ENCODE measurements at places on chromosomes 5 and 9.
A peak's percentile ranks its signal among the peaks of the same experiment; 100 is the strongest.

DNA sequence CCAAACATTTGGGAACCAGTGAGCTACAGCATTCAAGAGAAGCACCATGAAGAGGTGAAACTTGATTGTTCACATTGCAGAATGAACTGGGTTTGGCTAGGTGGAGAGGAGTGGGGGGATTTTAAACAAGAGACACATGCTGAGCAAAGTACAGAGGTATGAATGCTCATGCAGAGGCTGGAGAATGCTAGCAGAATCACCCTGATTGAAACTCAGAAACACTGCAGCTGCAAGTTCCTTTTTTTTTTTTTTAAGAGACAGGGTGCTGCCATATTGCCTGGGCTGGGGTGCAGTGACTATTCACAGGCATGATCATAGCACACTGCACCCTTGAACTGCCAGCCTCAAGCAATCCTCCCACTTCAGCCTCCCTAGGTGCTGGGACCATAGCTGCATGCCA lies 35.1 kb downstream of the DENND1A start:
- no peak for DNase-seq

DNA sequence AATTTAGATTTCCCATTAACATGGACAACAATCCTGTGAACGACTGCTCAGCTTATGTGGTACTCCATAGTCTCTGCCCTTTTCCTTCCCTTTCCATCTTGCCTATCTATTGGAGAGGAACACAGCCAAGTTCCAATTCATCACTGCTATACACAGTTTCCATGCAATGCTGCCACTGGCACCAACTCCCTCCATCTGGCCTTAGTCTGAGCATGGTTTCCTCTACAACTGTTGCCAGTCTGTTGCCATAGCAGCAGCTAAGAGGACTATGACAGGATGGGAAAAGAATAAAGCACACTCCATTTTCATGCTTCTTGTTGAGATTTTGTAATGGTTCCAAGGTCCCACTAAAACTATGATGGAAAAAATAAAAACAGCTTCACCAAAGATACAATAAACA lies 189.0 kb downstream of the HCN1 start:
- DNase-seq, result no peak

DNA sequence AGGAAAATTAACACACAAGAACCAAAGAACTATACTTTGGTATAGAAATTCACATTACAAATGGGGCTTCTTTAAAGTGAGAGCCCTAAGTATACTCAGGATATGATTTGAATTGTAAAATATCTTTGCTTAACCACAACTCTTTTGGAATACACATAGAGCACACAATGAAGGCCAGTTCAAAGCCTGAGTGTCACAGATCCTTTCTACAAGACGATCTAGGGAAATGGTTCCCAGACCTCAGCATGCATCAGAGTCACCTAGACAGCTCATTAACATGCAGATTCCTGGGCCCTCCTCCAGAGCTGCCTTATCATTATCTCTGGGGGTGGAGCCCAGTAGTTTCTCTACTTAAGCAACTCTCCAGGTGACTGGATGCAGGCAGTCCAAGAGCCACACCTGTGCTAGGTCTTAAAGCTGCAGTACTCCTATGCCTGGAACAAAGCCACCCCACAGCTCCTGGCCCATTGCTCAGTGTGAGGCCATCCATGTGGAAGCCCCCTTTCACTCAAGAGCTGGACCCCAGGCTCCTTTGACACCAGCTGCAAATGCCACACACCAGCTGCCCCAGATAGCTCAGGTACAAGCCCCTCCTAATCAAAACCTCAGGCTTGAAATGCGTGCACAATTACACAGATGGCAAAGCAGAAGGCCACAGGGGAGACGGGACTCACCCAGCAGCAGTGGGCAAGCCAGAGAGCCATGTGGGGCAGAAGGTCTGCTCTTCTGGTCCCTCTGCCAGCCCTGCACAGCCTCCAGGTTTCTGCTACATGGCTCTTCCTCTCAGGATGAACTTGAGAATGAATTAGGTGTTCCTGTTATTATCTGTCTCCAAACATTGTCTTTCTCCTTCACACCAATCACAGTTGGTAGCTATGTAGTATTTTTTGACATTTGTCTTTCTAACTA lies 106.1 kb downstream of the SH3TC2 start:
- no peak for DNase-seq

DNA sequence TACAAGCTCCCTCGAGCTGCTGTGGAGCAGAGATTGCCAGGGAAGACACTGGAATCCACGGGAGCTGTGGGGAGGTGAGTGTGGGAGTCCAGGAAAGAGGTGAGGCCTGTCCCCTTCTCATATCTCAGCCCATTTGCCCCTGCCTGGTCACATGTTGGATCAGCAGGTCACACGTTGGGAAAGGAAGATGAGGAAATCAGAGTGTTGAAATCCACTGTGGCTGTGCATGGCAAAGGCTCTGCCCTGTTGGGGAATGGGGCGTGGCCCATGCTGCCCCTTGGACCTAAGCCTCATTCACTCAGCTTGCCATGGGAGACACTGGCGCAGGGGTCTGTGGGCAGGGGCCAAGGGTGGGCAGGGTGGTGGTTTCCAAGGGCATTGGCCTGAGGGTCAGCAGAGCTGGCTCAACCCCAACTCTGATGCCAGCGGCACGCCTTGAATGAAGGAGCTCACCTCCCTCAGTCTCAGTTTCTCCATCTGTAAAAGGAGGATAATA lies 85.4 kb upstream of the CPEB4 start:
- DNase-seq, result no peak

DNA sequence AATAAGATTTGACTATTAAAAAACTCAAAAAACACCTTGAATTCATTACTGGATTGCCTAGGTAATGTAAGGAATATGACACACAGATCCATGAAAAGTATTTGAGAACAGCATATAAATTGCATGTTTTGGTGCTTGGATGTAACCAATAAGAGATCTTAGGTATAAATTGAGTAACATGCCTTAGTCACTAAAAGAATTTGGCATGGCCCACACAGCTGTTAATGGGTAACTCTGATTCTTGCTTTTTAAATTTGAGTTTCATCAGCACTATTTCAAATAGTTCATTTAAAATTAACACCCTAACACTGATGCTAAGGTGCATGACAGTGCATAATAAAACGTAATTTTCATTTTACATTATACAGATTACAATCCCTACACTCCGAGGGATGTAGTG lies 779.3 kb upstream of the WWC1 start:
- no peak for DNase-seq

- DNase-seq, result no peak
Measured at GRCh38 chr5:16756692-16757091, 139.9 kb upstream of the RETREG1 start.

DNA sequence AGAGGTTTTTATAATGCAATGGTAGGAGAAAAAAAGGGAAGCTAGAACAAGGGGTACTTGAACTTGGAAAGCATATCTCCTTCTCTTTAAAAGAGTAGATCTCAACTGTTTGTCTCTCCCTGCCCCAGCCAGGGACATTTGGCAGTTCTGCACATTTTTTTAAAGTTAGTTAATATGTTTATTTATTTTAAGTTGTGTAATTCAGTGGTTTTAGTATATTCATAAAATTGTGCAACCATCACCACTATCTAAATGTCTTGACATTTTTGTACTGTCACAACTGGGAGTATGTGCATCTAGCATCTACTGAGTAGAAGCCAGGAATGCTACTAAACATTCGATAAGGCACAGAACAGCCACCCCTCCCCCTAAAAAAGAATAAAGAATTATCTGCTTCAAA lies 103.5 kb upstream of the DPYSL3 start:
- no peak for DNase-seq

DNA sequence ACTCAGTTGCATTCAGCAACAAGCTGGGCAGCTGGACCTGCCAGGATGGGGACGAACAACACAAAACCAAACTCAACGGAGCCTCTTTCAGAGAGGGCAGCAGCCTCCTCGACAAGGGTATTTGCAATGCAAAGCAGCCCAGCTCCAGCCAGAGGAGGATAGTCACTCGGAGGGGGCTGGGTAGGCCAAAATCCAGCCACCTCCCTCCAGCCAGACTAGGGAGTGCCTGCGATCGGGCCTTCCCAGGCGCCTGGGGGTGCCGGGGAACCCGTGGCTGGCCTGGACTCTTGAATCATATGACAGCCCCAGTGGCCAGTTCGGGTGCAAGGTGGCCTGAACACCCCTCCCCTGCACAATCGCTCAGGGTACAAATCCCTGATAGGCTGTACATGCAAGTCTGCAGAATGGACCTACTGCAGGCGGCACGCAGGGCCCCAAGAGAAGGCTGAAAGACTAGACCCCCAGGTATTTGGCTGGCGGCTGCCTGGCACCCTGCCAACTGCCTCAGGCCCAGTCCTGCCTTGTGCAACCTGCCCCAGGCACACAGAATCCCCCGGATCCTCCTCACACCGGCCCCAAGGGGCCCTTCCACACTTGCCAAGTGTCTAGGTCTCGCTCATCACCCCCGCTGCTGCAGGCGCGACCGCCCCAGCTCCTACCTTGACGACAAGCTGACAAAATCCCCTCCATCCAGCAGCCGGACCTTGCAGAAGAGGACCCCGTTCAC lies 1.3 kb downstream of the EEIG1 start:
- peak; percentile 85 for DNase-seq

DNA sequence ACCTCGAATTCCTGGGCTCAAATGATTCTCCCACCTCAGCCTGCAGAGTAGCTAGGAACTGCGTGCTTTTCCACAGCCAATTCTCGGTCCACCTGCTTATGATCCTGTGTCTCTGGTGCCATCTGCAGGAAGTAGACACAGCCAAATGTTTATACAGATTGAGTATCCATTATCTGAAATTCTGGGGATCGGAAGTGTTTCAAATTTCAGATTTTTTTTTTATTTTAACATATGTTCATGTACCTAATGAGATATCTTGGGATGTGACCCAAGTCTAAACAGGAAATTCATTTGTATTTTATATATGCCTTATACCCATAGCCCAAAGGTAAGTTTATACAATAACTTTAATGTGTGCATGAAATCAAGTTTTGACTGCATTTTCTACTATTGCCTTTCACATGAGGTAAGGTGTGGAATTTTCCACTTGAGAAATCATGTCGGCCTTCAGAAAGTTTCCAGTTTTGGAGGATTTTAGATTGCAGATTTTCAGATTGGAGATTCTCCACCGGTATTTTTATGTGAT lies 89.5 kb downstream of the ESM1 start:
- DNase-seq, result peak; percentile 35

DNA sequence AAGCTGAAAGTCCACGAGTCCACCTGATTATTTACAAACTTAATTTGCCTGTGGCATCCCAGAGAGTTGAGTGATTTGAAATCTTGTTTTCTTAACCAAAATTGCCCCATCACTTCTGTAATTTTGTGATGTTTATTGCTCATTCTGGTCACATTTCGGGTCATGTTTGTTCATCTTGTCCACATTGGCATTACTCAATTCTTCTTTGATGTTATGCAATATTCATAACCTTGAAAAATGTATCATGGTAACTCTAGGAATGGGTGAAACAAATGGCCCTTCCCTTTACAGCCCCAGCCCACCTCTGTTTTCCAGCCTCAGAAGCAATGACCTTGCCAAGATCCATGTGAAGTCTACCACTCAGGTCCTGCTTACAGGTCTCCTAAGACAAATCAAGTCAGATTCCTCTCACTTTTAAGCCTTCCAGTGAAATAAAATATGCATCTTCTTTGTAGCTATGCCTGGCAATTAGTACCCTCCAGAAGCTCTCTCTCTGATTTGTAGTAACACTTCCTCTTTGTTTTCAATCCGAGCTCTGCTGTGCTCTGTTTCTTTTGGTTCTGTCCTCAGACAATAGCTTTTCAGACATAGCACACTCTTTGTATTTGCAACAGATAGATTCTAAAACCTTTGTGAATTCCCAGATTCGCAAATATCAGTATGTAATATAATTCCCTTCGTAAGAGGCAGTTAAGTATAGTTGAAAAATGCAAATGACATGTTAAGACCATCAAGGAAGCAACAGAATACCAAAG lies 330.3 kb upstream of the IRX1 start:
- DNase-seq, result no peak

DNA sequence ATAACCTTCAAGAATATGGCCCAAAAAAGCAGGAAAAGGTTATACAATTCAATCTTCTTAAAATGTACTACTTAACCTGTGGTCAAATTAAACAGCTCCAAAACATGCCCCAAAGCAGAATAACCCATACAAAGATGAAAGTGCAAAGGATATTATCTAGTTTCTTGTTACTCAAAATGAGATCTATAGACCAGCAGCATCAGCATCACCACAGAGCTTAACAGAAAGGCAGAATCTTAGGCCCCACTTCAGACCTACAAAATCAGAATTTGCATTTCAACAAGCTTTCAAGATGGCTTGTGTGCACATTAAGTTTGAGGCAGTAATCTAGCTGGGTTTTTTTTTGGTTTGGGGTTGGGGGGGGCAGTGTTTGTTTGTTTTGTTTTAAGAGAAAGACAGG lies 54.0 kb downstream of the SCAI start:
- no peak for DNase-seq

- no peak for DNase-seq
Measured at GRCh38 chr5:141709699-141710267, 27.8 kb upstream of the ARAP3 start.

GRCh38 chr5:130102375-130102774 lies 198.1 kb downstream of the CHSY3 start:
- DNase-seq, result no peak

GRCh38 chr9:120384925-120385272 lies 195.1 kb downstream of the CDK5RAP2 start:
- DNase-seq, result no peak

- no peak for DNase-seq
Measured at GRCh38 chr5:58731641-58732040, 148.8 kb downstream of the RAB3C start.

GRCh38 chr9:127667127-127667844 lies 39.5 kb upstream of the CFAP157 start:
- no peak for DNase-seq

DNA sequence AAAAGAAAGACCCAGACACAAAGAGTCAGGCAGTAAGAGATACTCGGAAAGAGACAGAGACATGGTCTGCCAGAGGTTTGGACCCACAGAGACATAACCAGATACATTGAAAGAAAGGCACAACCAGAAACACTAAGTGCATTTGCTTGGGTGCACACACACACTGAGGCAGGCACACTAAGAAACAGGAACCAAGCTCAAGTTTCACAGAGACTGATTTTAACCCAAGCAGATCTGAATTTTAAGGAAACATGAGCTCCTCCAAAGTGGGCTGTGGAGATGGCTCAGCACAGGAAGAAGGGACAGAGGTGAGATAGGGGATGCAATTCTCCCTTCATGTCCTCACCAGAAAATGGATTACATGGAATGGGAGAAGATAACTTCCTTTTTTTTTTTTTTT lies 9.5 kb downstream of the AQP3 start:
- DNase-seq, result no peak

- DNase-seq, result no peak
Measured at GRCh38 chr5:32392039-32392438, 52.5 kb downstream of the ZFR start.

GRCh38 chr5:71790433-71790832 lies 71.4 kb downstream of the CARTPT start:
- DNase-seq, result no peak

DNA sequence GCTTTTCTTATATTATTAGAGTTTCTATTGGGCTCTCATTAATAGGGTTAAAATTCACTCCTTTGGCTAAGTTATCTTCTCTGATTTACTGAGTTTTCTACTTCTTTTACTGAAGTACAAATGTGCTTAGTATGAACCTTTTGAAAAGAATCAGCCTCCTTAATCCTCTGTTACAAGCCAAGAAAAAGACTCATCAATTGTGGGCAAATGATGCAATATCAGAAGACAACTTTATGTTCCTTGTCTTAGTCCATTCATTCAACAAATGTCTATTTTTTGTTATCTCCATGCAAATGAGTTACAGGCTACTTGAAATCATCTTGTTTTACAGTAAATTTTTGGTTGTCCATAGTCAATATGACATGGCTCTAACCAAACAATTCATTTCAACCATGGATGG lies 40.3 kb downstream of the SNCAIP start:
- DNase-seq, result no peak

GRCh38 chr9:87862536-87863268 lies 20.0 kb upstream of the SPATA31E1 start:
- DNase-seq, result no peak

GRCh38 chr5:106680330-106680729 lies 990.4 kb downstream of the EFNA5 start:
- no peak for DNase-seq
